ENCODE measurements at places on chromosomes 12 and 14.

- no peak for DNase-seq
These were observed 70.6 kb downstream of the SNAPC1 start for GRCh38 chr14:61832783-61833182.

DNA sequence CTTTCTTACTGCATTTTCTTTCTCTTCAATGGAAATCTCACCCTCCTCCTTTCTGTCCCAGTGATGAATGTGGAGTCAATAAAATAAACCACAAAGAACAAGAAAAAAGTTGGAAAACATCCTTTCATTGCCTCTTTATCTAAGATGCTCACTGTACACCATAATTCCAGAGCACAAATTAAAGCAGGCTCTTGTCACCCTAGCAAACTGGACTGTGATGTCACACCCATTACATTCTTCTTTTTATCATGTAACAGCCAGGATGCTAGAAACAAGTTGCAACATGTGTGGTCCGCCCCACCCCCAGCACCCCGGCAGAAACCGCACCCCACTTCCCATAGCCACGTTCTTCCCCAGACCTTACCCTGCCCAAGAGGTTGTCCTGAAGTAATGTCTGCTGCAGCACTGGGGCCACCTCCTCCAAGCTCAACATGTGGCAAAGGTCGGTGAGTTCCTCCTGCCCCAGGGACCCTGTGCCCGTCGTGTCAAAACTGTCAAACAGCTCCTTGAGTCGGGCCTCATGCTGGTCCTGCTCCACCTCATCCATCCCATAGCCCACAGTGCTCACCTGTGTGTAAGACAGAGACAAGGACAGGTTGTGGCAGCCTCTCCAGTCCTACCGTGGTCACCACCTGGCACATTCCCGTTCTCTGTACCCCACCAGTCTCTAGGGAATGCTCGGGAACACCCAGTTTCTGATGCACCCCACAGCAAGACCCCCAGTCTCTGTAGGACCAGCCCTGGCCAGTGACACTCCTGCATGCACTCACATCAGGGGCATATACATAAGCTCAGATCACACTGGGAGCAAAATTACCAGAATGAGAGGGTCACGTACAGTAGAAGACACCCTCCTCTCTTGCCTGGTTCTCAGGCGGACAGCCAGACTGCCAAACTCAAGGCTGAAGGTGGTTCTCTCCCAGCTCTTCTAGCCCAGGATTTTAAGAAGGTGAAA is 9.2 kb downstream of the NIN start:
- DNase-seq = no peak

GRCh38 chr12:68932128-68932960 is 627 bp downstream of the CPM start:
- peak; percentile 11 for DNase-seq

DNA sequence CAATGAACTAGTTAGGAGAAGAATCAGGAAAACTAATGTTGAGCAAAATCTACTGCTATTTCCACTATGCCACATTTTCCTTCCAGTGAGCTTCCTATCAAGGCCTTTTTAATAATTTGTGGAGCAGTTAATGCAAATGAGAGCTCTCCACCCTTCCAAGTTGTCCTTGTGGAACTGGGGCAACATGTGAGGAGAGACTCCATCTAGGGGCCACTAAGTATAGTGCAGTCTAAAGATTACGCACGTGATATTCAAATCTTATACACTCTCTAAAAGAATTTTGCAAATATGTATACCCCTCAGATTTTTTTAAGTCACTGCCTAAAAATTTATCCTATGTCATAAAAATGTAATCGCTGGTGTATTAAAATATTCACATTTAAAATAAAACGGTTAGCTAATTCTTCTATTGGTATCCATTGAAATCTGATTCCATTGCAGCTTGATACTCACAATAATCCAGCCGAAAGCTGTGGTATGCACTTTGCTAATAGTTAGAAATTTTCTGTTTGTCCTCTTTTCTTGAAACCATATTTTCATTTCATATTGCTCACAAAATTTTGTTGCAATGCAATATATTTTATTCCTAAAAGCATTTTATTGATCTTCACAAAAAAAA is 100.1 kb downstream of the PAH start:
- peak; percentile 23 for DNase-seq

DNA sequence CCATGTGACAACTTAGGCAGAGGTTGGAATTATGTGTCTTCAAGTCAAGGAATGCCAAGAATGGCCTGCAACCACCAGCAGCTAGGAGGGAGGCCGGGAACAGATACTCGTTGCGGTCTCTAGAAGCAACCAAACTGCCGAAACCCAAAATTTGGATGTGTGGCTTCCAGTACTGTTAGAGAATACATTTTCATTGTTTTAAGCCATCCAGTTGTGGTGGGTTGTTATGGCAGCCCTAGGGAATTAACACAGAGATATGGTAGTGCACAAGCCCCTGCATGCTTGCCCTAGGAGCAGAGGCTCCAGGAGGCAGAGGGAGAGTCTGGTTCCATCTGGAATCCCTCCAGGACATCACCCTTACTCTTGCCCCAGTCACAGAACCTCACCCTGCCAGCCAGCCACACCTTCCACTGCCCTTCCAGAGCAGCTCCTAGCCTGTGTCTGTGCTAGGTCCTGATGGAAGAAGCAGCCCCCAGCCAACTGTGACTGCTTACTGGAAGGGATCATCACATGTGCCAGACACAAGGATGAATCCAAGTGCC is 19.5 kb downstream of the PITPNM2 start:
- no peak for DNase-seq

- DNase-seq = no peak
These were observed 2.1 kb upstream of the ATXN7L3B start for GRCh38 chr12:74535536-74535935.

DNA sequence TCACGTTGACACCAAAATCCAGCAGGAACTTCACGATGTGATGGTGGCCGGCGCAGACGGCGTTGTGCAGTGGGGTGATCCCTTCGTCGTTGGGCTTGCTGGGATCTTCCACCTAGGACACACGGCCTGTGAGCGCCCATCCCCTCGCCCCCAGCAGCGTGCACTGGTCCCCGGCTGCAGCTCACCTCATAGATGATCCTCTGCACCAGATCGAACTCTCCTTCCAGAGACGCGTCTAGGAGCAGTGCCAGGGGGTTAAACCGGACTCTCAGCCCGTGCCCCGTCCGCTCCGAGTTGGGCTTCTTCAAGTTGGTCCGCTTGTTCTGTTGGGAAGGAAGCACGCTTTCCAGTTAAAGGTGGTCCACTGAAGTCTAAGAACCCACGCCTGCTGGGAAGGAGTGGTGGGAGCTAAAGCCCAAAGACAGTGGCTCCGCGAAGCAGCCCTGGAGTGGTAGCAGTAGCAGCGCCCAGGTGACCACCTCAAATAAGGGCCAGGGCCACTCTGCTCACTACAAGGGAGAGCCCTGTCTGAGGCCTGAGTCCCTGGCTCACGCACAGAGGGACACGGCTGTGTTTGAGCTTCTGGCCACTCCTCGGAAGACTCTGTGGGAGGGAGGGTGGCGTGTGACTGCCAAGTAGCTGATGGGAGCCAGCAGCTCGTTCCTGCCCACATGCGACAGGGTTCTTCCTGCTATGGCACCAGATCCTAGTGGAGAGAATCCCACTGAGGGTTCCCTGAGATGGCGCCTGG is 23.3 kb downstream of the ZFYVE21 start:
- no peak for DNase-seq

DNA sequence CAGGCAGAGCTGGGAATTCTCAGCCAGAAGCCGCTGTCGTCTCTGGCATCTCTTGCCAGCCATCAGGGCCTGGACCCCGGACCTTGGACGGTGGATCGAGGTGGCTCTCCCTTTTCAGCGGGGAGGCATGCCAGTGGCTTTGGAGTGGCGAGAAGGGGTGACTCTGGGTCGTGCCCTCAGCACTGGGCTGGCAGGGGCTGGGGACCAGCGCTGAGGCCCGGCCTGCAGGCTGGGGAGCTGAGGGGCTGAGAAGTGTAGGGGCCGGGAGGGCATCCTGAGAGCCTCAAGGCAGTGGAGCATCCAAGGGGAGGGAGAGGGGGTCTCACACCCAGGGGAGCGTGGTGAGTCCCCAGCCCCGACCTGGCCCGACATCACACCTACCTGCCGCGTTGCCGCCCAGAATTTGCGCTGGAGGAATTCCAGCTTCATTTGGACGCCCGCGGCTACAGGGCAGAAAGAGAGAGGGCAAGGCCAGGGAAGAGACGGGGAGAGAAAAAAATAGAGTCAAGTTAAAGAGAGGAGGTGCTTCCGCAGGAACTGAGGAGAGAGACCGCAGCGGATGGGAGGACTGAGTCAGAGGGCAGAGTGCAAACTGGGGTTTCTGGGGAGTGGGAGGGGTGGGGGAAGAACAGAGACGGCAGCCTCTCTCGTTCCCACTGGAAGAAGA is 9.0 kb upstream of the LRTM2 start:
- no peak for DNase-seq

DNA sequence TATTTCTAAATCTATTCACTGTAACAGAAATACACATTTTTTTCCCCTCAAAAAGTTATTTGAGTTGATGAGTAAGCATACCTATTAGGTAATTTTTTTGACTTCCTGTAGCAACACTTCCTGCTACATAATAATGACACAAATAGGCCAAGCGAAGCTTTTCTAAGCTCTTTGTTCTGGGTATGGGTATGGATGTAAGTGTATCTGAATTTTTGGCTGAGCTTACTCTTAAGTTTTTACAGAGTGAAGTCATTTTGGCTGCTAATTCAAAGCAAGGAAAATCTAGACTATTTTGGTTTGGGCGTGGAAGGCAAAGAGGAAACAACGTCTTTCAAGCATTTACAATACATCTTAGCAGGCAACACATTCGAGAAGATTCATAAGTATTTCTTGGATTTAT is 1206.0 kb upstream of the FLRT2 start:
- no peak for DNase-seq

- DNase-seq = no peak
These were observed 31.9 kb upstream of the ETFBKMT start for GRCh38 chr12:31627456-31628054.

DNA sequence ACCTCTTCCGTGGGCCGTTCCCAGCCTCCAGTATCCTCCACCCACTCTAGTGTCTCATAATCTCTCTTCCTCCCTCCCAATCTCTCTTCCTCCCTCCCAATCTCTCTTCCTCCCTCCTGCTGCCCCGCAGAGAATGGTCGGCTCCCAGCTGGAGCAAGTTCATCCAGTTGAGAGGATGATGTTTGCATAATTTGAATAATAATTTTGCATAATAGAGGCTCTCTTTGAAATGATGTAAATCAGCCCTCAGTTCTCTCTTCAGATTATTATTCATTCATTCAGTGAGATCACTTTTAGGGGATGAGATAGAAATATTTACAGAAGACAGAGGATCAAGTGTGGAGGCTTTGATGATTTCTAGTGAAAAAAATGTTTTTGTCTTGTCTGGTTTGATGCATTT is 125.0 kb downstream of the PTPN11 start:
- DNase-seq = no peak

DNA sequence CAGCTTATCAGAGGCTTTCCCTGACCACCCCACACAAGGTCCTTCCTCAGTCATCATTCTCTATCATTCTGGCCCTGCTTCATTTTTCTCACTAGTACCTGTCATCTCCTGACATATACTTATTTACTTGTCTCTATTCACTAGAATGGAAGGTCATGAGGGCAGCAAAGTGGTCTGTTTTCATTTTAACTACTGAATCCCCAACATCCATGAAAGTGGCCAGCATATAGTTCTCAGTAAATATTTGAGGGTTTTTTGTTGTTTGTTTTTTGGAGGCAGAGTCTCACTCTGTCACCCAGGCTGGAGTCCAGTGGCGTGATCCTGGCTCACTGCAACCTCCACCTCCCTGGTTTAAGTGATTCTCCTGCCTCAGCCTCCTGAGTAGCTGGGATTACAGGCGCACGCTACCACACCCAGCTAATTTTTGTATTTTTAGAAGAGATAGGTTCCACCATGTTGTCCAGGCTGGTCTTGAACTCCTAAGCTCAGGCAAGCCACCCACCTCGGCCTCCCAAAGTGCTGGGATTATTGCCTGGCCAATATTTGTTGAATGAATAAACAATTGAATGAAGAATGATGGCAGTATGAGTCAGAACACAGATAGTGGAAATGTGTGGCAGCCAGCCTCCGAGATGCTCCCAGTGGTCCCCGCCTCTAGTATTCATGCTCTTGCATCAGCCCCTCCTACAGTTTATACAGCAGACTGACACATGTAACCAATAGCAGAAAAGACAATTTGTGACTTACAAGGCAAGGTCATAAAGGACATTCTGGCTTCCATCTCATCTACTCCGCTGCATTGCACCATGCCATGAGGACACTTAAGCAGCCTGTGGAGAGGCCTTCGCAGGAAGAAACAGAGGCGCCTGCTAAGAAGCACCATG is 7.0 kb upstream of the ANO6 start:
- DNase-seq = no peak

GRCh38 chr12:26197832-26198231 is 2.5 kb downstream of the SSPN start:
- DNase-seq = no peak

DNA sequence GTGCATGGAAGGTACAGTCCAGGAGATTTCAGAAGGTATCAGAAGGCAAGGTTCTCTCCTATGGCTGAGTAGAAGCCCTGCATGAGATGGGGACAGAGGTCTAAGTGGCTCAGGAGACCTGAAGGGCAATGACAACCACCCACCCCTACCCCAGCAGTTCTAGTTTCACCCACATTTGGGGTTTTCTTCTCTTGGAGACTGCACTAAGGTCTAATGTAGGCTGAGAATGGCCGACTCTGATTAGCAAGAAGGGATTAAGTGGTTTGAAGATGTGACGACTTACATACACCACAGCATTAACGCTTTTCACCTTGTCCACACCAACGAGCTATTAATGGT is 71.7 kb upstream of the SOX5 start:
- DNase-seq = no peak

DNA sequence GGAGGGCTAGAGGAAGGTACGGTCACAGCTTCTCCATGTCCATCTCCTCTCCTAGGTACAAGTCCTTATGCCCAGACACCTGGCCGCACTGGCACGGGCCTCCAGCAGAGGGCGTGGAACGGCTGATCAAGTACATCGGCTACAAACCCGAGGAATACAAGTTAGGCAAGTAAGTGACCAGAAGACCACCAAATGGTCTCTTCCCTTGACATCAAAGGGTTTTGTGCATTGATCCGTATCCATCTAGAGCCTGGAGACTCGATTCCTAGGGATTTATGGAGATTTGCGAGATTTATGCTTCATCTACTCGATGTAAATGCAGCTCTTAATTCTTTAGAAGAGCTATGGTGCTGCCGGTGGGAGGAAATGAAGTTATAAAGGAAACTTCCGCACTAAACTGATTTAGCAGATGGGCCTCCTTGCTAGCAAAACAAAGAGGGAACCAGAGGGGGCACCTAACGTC is 44.2 kb downstream of the KCTD10 start:
- peak; percentile 65 for DNase-seq

GRCh38 chr12:95986635-95987570 is 9.2 kb downstream of the HAL start:
- DNase-seq = no peak

GRCh38 chr14:106067935-106068334 is 541.6 kb downstream of the TMEM121 start:
- DNase-seq = no peak
